Umbilical cord (tissue), 2 donors: ENCODE measurements at places on chromosomes 4 and X. TPM values are rescaled to one million over a fixed set of nuclear protein-coding genes. Genes with fewer than 3 reads are reported as not detected.

LRRC66 gene
- total RNA-seq: 2.2 TPM

FUNDC2 gene
- total RNA-seq: 77.0 TPM

FHDC1 gene
- total RNA-seq: 2.6 TPM

IDH3G gene
- total RNA-seq: 17.1 TPM

DNAAF6 gene
- 0.48 TPM for total RNA-seq

GAGE2A gene
- not detected for total RNA-seq

TCEAL7 gene
- total RNA-seq: 11.3 TPM

TBC1D14 gene
- total RNA-seq: 35.6 TPM

TEX13B gene
- total RNA-seq: 1.2 TPM

JADE1 gene
- 26.0 TPM for total RNA-seq

AR gene
- total RNA-seq: 2.6 TPM

CORIN gene
- total RNA-seq: 5.5 TPM

CSAG3 gene
- not detected for total RNA-seq

SPANXN4 gene
- not detected for total RNA-seq
